ENCODE measurements at places on chromosomes 5 and 9.
A peak's percentile ranks its signal among the peaks of the same experiment; 100 is the strongest.

DNA sequence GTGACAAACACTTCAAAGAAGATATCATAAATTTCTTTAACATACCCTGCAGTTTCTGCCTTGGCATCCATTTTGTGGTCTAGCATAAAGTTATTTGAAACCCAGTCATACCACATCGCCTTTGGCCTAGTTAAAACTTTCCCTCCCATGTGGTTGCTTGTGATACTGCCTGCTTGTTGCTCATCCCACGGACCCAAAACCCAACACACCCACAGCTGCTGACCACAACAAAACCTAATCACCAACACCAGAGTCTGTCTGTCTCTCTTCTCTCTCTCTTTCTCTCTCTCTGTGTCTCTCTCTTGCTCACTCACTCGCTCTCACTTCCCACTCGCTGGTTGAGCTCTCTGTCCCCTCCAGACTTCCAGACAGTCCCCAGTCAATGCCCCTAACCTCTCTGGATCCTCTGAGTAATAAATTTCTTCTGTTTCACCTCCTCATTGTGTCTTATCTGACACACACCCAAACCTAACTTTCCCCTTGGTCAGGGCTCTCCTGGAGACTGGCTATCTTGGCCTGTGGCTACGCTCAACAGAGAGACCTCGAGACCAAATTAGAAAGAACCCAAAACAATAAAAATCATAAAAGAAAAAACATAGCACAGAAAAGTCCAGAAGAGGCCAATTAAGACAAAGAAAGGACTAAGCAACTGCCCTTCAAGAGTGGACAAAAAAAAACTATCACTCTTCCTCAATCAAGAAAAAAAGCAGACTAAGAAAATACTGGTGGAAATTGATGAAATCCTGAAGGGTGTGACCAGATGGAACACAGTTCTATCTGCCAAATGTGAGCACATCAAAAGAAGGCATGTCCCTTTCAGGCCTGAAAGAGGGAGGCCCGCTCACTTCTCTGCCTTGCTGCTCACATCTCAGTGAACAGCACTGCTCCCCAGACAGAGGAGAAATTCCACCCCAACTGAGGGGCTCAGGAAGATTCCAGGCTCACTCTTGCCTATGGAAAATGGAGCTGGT is 41.5 kb downstream of the TTLL11 start:
- H3K36me3 ChIP-seq: peaks cover 2% of the 10 kb centered on the region
- H3K4me1 ChIP-seq: peaks cover 15% of the 10 kb centered on the region
- no peaks in the 10 kb centered on the region for H3K27me3 ChIP-seq
- DNase-seq: peak; percentile 81
- peak overlapping the region; percentile 6 for H3K4me3 ChIP-seq
- H3K27ac ChIP-seq: no peak overlapping the region

DNA sequence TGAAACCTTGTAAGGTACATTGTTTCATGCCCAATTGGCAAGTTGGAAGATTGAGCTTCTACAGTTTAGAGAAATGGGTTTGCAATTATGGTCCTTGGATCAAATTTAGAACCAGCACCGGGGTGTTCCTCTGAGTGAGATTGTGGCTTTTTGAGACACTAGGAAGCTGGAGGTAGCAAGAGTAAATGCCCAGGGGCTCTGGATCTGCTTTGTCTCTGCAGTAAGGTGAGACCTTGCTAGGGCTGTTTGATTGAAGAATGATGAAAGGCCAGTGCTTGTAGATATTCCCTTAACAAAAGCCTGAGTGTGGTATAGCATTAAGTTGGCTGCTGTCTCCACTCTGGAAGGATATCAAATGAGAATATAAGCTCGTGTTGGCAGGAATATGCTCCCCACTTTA is 36.0 kb downstream of the WWC1 start:
- H3K4me1 ChIP-seq: peaks cover 3% of the 10 kb centered on the region
- H3K36me3 ChIP-seq: no peaks in the 10 kb centered on the region
- no peak for DNase-seq
- H3K27ac ChIP-seq: no peak overlapping the region

- no peaks in the 10 kb centered on the region for H3K4me1 ChIP-seq
- H3K27me3 ChIP-seq: peaks cover 1% of the 10 kb centered on the region
- H3K4me3 ChIP-seq: no peak overlapping the region
- no peak for DNase-seq
- no peaks in the 10 kb centered on the region for H3K36me3 ChIP-seq
These were observed 103.5 kb downstream of the ANGPTL2 start for GRCh38 chr9:127018935-127019334.

DNA sequence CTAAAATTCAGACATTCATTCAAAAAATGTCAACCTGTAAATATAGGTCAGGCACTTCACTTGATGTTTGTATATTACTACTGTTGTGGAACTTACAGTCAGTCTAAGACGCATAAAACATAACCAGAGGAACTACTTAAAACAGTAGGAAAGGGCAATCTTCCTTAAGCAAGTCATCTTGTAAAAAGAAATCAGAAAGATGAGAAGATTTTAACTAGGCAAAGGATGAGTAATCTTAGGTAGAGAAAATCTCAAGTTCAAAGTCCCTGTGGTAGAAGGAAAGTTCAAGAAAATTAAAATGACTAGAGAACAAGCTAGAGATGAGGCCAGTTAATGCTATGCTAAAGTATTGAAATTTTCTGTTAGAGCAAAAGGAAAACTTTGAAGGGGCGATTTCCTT is 152.4 kb downstream of the RAPGEF6 start:
- peaks cover 51% of the 10 kb centered on the region for H3K36me3 ChIP-seq
- peak overlapping the region; percentile 83 for H3K27ac ChIP-seq
- no peak for DNase-seq
- H3K4me1 ChIP-seq: peaks cover 31% of the 10 kb centered on the region
- peak overlapping the region; percentile 13 for H3K4me3 ChIP-seq

GRCh38 chr5:176447591-176447977 is 601 bp upstream of the FAF2 start:
- peak overlapping the region; percentile 97 for H3K4me3 ChIP-seq
- H3K27ac ChIP-seq: peak overlapping the region; percentile 98
- H3K36me3 ChIP-seq: peaks cover 6% of the 10 kb centered on the region
- H3K4me1 ChIP-seq: peaks cover 23% of the 10 kb centered on the region
- no peak for DNase-seq

- no peaks in the 10 kb centered on the region for H3K4me1 ChIP-seq
- no peaks in the 10 kb centered on the region for H3K36me3 ChIP-seq
- no peak for DNase-seq
- no peak overlapping the region for H3K4me3 ChIP-seq
- H3K27me3 ChIP-seq: peaks cover 6% of the 10 kb centered on the region
- no peak overlapping the region for H3K27ac ChIP-seq
These were observed 115.4 kb downstream of the ZNF608 start for GRCh38 chr5:124630767-124631704.

DNA sequence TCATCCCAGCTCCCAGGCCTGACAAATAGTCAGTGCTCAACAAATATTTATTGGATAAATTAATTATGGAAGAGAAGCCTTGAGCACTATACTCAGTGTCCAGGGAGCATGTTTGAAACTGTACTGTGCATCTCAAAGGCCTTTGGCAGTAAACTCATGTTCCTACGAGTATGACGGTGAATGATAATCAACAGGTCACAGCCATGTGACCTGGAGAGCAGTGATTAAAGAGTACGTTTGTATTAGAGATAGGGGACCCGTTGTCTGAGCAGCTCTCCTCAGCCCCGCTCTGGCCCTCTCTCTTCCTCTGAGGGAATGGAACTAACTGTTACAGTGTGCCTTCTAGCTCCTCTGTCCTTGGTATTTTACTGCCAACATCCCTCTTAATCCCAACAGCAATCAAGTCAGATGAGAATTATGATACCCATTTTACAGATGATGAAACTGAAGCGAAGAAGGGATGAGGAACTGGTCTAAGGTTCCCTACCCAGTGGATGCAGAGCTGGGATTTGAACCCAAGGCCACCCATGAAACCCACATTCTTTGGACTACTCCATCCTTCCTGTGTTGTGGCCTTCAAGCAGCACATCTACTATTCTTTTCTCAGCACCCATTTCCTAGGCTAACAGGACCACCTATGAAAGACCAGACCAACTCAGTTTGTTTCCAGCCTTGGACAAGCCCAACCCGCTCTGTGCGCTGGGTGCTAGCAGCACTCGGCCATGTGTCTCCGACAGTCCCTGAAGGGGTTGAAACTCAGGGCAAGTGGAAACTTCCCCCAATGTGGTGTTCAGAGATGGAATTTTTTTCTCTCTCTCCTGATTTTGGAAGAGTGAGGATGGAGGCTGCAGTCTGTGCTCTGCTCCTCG is 34.9 kb downstream of the SPRY4 start:
- no peak overlapping the region for H3K27ac ChIP-seq
- H3K27me3 ChIP-seq: no peaks in the 10 kb centered on the region
- no peak for DNase-seq
- peaks cover 6% of the 10 kb centered on the region for H3K4me1 ChIP-seq
- H3K36me3 ChIP-seq: no peaks in the 10 kb centered on the region

DNA sequence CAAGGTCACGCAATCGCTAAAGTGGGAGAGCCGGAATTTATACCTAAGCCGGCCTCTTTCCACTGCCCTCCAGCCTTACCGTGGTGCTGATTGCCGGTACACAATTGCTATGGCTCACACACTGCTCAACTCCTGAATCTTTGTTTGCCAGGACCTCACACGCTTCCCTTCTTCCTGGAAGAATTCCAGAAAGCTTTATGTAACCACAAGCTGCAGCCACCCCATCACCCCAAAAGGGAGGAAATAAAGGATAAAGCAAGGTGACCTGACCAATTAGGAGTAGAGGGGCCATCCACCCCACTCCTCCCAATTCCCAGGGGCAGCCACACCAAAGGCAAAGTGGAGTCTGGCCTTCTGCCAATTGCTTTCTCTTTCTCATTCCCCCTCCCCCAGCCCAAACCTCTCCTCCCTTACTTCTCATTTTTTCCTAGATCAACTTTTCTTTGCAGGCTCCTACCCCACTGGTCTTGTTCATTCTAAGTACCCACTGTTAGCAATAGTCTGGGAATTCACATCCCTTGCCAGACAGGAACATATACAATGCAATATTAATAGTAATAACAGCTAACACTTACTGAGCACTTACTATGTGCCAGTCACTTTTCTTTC is 18.0 kb upstream of the CDC23 start:
- H3K4me3 ChIP-seq: no peak overlapping the region
- peaks cover 5% of the 10 kb centered on the region for H3K27me3 ChIP-seq
- H3K36me3 ChIP-seq: peaks cover under 1% of the 10 kb centered on the region
- DNase-seq: no peak
- no peaks in the 10 kb centered on the region for H3K4me1 ChIP-seq
- no peak overlapping the region for H3K27ac ChIP-seq

DNA sequence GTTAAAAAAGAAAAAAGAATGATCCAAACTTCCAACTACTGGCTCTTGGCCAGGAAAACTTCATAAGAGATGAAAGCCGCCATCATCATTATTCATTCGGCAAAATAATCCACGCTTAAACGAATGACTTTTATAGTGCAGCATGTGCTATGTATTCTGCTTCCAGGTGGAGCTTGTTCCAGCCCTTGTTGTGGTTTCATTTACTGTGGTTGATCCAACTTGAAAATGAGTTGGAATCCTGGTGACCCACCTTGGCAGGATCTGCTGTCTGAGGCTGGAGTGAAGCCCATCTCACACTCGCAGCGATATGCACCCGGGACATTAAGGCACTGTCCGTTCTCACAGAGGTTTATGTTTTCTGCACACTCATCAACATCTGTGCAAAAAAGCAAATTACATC is 209.6 kb downstream of the FBN2 start:
- H3K36me3 ChIP-seq: no peaks in the 10 kb centered on the region
- H3K4me1 ChIP-seq: no peaks in the 10 kb centered on the region
- H3K27me3 ChIP-seq: no peaks in the 10 kb centered on the region
- no peak overlapping the region for H3K27ac ChIP-seq
- H3K4me3 ChIP-seq: no peak overlapping the region

GRCh38 chr5:9431496-9432258 is 114.2 kb downstream of the SEMA5A start:
- DNase-seq: no peak
- no peak overlapping the region for H3K4me3 ChIP-seq
- H3K27me3 ChIP-seq: no peaks in the 10 kb centered on the region
- peaks cover 2% of the 10 kb centered on the region for H3K36me3 ChIP-seq
- no peak overlapping the region for H3K27ac ChIP-seq

DNA sequence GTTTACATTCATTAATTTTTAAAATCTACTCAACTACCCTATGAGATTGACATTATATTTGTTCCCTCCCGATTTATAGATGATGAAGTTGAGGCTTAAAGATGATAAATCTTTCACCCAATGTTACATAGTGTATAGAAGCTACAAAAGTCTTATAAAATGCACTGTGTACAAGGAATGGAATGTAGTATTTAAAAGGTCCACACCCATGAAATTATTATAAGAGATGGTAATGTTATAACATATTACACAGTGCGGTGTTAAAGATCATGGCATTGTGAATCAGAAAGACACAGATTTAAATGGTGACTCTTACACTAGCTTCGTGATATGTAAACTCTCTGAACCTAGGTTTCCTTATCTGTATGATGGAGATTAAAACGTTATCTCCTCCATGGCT is 141.6 kb upstream of the CHD1 start:
- no peak overlapping the region for H3K27ac ChIP-seq
- no peaks in the 10 kb centered on the region for H3K4me1 ChIP-seq
- H3K4me3 ChIP-seq: no peak overlapping the region
- no peak for DNase-seq
- H3K27me3 ChIP-seq: no peaks in the 10 kb centered on the region
- H3K36me3 ChIP-seq: no peaks in the 10 kb centered on the region

GRCh38 chr5:65084795-65085515 is 316.2 kb downstream of the CWC27 start:
- H3K27me3 ChIP-seq: peaks cover 2% of the 10 kb centered on the region
- no peaks in the 10 kb centered on the region for H3K4me1 ChIP-seq
- no peak for DNase-seq
- H3K27ac ChIP-seq: no peak overlapping the region
- H3K4me3 ChIP-seq: no peak overlapping the region
- H3K36me3 ChIP-seq: no peaks in the 10 kb centered on the region

GRCh38 chr9:13957089-13957488 is 356.9 kb downstream of the NFIB start:
- no peak for DNase-seq
- no peaks in the 10 kb centered on the region for H3K4me1 ChIP-seq
- H3K27ac ChIP-seq: no peak overlapping the region
